ENCODE measurements at places on chromosomes 12 and 14.

GRCh38 chr12:95085612-95086011 lies 12.2 kb upstream of the NR2C1 start:
- no peak for DNase-seq

DNA sequence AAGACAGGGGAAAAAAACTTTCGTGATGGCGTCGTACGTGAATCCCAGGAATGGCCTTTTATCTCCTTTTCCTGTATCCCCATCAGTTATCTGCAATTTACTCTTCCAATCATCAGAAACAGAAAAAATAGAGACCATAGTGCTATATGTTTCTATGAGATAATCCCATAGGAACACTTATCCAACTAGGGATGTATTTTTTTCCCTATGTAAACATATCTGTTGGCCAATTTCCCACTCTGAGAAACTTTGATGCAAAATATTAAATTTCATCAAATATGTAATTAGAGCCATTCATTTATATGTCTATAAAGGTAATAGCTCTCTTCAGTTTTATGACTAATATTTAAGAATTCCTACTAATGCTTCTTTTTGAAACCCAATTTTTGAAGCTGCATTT lies at the start of gene OR4K13:
Gene OR4K13 (minus strand): TSS at position 101 of the 400 bp plus-strand sequence. CDS start 1,280 bp downstream, outside the sequence.
- DNase-seq = no peak

GRCh38 chr12:3947781-3948180 lies 74.6 kb upstream of the PARP11 start:
- DNase-seq = no peak

GRCh38 chr12:15322164-15323061 lies at the start of gene PTPRO:
Gene PTPRO, plus strand, starts transcription at chr12:15322508.
- no peak for DNase-seq

GRCh38 chr12:117312770-117313169 lies 48.7 kb downstream of the NOS1 start:
- DNase-seq = no peak

Data from sigmoid colon (tissue), 7 donors.